ENCODE measurements at places on chromosomes 1 and 21.

DNA sequence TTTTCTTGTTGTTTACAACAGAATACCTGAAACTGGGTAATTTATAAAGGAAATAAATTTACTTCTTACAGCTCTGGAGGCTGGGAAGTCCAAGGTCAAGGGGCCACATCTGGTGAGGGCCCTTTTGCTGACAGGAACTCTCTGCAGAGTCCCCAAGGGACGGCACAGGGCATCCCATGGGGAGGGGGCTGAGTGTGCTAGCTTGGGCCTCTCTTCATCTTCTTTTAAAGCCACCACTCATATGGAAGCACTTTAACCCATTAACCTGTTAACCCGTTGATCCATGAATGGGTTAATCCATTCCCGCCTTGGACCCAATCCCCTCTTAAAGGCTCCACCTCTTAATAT is 76.3 kb downstream of the OBSCN start:
- no peak for DNase-seq

DNA sequence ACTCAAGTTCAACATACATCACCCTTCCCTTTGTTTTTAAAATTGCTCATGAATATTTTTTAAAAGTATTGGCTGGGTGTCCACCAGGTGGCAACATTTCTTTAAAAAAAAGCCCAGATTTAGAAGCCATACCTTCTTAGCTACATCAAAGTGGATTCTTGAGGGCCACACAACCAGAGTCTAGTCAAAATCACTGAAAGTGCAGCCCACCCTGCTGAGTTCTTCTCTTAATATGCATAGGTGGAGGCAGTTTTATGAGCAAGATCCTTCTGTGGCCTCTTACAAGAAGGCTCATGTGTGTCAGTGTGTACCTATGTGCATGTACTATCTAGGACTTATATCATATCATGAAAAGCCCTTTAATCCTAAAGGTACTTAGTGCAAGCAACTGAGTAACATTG is 16.9 kb upstream of the GNG12 start:
- no peak for DNase-seq

GRCh38 chr1:117271959-117272358 is 61.2 kb upstream of the VTCN1 start:
- no peak for DNase-seq

DNA sequence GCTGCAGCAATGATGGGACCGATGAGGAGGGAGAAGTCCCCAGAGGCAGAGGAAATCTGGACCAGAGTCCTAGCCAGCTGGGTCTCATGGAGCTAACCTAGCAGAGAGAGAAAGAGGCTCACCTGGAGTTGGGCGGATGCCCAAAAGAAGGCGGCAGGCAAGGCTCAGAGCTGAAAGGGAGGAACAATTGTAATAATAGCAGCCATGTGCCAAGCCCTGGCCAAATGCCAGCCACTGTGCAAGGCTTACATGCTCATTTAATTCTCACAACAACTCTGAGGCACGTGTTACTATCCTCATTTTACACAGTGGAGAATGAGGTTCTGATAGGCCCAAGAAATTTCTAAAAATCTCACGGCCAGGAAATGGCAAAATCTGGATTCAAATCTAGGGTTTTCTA is 50.0 kb upstream of the ZNF648 start:
- no peak for DNase-seq

- no peak for DNase-seq
Measured at GRCh38 chr1:97038410-97038809, 316.8 kb downstream of the PTBP2 start.

DNA sequence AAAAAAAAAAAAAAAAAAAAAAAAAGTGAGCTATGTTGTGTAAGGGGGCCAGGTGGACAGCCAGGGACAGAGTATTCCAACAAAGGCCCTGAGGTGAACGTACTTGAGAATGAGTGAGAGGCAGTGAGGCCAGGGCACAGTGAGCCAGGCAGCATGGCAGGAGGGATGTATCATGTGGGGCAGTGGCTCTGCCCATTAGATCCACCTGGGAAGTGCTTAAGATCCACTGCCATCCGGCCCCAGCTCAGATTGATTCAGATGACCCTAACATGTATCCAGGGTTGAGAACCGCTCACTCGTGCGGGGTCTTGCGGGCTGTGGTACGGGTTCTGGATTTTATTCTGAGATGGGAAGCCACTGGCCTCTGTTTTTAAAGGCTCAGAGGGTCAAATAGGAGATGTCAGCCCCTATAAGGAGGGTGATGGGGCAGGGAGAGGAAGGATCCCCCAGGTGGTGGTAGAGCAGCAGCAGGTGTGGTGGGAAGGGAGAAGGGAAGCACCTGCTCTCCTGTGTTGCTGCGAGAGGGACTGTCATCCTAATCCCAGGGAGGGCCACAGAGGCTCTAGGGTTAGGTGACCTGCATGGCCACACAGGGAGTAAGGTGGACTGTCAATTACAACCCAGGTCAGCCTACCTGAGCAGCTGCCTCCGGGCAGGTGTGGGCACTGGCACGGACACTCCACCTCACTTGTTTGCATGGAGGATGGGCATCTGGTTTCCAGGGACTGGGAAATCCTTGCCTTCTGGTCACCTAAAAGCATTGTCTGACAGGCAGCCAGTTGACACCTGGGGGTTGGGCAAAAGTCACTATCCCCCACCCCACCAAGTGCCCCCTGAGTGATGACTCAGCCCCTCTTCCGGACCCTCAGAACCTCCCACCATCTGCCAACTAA is 31.6 kb downstream of the CDK18 start:
- no peak for DNase-seq
